ENCODE measurements at places on chromosomes 6 and 20.

DNA sequence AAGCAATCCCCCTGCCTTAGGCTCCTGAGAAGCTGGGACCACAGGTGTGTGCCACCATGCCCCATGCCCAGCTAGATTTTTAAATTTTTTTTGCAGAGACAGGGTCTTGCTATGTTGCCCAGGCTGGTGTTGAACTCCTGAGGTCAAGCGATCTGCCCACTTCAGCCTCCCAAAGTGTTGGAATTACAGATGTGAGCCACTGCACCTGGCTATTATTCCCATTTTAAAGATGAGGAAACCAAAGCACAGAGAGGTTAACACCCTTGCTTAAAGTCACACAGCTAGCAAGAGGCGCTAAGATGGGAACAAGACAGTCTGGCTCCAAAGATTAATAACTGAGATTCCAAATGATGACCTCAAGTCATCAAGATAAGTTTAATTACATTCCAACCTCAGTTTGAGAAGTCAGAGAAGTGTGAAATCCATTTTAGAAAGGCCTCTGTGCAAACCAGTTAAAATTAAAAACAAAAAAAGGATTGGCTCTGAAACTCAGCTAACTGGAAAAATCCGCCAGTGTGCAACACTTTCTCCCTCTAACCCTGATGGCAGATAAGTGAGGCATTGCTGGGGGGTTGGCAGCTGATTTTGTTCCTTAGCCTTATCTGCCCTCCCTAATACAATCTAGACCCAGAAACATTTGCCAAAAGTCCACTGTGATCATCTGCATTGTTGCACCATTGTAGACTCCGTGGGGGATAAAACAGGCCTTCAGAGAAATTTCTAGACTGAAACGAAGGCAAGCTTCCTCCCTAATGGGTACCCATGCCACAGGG, 55.5 kb downstream of the CPNE5 start:
- DNase-seq = no peak

- no peak for DNase-seq
Observed at GRCh38 chr20:59221049-59221706, 57.6 kb downstream of the ZNF831 start.

- DNase-seq = no peak
Observed at GRCh38 chr6:161169696-161170095, 104.2 kb downstream of the AGPAT4 start.

DNA sequence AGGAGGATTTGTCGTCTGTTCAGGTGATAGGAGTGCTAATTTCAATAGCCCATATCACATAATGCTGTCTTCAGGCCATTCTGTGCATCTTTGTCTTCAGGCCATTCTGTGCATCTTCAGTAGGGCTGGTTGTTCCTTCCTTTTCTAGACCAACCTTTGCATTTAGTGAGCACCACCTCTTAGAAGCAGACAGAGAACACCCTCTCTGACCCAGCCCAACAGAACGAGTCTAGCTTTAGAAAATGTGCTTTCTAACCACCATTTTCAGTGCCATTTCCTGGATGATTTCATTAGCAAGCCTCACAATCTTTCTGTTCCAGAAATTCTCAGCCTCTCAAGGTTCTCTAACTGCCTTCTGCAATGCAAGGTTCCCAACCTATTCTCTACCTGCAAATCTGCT, 215.3 kb upstream of the KCNQ5 start:
- DNase-seq = no peak

GRCh38 chr6:85405175-85405852, 44.6 kb upstream of the NT5E start:
- DNase-seq = no peak

- DNase-seq = no peak
Observed at GRCh38 chr6:129096651-129097290, 213.8 kb downstream of the LAMA2 start.

GRCh38 chr6:113619077-113619476, 238.1 kb upstream of the MARCKS start:
- DNase-seq = no peak

DNA sequence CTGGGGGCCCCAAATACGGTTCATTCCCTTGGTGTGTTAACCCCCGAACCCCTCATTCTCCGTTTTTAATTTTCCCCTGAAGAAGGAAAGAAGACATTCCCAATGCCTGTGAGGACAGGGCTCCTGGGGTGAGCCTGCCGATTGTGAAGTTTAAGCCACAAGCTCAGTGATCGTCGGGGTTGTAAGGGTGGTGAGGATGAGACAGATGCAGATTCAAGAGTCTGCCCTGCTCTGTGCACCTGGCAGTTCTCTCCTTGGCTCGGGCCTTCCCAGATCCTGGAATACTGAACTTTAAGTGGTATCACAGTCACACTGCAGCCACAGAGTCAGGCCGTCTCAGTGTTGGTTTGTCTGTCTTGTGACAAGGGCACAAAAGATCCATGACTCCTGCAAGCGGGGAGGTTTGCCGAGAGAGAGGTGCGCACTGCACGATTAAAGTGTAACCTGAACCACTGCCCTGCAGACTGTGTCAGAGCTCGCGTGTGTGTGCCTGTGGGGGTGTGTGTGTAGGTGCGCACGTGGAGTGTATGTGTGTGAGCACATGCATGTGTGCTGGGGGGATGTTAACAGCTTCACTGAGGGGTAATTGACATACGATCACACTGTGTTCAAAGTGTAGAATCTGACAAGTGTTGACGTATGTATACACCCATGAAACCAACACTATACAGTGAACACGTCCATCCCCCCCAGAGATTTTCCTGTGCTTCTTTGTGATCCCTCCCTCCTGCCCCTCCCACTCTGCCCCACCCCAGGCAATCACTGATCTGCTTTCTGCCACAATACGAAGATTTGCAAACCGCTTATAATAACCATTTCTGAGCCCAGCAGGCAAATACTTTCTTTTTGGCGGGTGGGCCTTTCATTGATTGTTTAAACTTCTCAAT, 38.9 kb downstream of the RPP40 start:
- DNase-seq = no peak

DNA sequence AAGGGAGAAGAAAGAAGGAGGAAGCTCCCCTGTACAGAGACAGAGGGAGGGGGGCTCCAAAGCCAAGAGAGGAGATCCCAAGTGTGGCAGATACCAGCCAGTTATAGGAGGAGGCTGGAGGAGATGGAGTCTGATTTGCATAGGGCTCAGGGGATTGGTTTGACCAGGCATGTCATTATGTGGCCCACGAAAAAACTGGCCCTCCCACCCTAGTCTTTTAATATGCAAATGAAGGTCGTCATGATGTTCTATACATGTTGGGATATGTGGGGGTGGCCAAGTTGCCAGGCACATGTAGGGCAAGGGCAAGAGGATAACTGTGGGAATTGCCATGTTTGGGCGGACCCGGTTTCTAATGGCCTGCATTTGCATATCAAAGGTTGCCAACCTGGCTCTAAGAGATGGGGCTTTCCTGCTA, 17.6 kb upstream of the ZFP64 start:
- no peak for DNase-seq

DNA sequence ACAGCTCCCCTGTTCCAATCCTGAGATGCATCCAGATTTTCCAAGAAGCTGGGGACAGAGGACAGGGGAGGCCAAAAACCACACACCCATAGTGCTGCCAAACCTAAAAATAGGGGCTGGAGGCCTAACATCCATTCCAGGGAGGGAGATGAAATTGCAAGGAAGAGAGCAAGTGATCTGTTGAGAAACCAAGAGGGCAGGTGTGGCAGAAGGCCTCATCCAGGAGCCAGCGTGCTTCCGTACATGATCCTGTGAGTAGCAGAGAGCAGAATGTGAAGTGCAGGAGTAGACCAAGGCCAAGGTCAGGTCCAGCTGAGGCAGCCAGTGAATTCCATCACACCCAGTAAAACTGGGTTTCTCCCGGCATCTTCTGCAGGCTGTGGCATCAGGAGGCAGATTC, 167.7 kb upstream of the RIN2 start:
- DNase-seq = no peak

GRCh38 chr6:154343473-154344308, 12.9 kb downstream of the IPCEF1 start:
- DNase-seq = peak; percentile 11

DNA sequence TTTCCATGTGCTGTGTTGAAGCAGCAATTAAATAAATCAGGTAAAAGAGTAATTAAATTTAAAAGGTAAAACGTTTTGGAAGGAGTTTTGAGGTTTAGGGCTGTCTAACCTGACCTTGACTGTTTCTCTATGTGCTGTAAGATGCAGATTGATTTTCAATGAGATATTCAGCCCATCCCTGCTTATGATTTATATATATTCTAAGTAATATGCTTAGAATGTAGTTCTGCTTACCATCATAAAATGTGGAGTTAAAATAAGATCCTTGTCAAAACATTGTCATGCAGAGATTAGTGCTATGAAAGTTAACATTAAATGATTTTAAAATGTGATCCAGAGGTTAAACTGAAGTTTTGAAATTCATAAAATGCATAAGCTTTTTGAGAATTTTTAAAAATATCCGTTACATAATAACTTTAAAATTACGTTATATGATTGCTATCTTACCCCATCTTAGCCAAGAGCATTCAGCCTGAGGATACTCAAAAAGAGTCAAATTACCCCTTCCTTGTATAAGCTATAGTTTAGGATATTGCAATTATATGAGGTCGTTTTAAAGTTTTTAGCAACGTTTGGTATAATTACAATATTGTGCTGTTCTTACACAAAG, 122.5 kb downstream of the MTHFD1L start:
- no peak for DNase-seq

GRCh38 chr20:58986286-58986967, 5.4 kb downstream of the NELFCD start:
- no peak for DNase-seq

DNA sequence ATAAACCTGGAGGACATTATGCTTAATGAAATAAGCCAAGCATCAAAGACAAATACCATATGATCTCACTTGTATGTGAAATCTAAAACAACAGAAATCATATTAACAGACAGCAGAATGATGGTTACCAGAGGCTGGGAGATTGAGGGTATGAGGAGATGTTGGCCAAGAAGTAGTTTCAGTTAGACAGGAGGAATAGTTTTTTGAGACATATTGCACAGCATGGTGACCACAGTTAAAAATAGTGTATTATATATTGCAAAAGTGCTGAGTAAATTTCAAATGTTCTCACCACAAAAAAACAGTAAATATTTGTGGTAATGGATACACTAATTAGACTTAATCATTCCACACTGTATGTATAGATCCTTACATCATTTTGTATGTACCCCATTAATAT, 1.8 kb downstream of the GABRR1 start:
- no peak for DNase-seq
